ENCODE measurements at places on chromosomes 2 and 18.
A peak's percentile ranks its signal among the peaks of the same experiment; 100 is the strongest.

DNA sequence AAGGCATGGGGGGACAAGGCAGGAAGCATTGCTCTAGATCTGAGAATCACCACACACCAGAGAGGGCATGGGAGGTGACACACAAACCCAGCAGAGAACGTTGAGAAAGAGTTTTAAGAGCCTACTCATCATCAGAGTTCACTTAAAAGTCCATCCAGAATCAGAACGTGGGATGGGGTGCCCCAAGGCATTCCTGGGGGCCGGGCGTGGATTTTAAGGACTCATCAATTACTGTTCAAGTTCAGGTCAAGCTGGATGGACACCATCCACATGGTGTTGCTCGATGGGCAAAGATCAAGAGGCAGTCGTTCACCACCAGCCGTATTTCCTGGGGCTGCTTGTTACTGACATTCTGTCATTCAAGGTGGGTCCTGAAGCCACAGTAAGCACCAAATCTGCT lies 34.9 kb downstream of the BCL11A start:
- no peak for DNase-seq

GRCh38 chr2:71070294-71071093 lies 2.0 kb downstream of the NAGK start:
- DNase-seq, result no peak

- DNase-seq, result no peak
These were observed 122.9 kb upstream of the SOX11 start for GRCh38 chr2:5569256-5569655.

GRCh38 chr2:228627510-228627909 lies 446.0 kb upstream of the SPHKAP start:
- DNase-seq, result no peak

GRCh38 chr2:100840519-100840918 lies 20.6 kb downstream of the NPAS2 start:
- DNase-seq, result no peak

DNA sequence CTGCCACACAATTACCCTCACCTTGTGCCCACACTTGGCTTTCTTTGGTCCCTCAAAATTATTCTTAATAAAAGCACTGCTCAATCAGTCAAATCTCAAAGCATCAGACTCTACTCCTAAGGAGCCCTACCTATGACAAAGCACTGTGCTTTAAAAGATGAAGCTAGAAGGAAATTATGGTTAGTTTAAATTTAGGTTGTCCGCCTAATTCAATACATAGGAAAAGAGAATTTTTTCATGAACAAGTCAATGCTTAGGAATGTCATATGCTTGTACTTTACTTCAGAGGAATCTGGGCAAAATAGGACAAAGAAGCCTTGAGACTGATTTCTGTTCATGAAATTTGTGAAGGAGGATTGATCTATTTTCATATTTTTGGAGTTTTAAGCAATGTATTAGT lies 726.4 kb upstream of the CDH2 start:
- no peak for DNase-seq

DNA sequence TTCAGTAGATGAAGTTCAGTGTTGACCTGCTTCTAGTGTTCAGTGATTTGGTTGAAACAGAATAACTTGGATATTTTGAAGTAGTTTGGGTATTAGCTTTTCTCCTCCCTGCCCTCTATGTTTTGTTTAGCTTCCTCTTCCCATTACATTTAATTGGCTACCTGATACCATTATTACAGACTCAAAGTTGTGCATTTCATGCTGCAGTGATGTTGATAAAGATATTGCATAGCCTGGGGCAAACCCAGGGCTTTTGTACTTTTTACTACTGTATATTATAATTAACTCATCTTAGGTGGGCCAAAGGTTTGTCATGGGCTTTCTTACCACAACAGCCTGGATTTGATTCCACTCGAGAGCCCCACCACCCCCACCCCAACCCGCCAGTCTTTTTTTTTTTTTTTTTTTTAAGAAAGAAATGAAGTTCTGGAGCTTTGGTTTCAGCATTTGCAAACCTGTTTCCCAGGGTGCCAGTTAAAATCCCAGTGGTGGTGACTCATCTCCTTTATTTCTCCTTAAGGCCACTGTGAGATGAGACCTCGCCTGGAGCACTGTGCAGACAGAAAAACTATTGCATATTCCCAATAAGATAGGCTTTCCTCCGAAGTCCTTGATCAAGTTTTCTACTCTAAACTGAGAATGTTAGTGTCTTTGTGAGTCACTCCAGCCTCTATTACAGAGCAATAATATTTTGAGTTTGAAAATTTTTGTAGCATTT lies 393.7 kb upstream of the FANCL start:
- no peak for DNase-seq

DNA sequence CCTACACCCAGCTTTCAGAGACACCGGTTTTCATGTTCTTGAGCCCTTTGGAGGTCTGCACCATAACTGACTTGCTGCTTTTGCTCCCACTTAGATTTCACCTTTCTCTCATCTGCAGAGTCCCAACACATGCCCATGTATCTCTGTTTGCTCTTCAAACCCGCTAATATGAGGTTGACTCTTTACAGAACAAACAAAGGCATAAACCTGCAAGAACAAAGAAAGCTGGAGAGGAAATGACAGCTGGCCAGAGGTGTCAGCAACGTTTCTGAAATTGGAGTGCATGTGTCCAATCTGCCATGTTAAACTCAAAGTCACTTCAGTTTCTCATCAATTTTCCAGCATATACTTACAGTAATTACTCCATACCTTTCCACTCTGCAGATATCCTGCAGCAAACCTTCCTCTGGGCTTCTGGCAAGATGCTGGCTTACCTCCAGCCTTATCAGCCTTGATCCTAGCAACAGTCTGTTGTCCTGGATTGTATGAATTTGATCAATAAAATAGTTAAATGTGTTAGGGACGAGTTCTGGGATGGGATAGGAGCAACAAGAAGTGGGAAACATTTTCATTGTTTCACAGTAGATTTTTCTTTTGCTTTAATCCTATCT lies 157.4 kb downstream of the FHOD3 start:
- DNase-seq, result no peak

DNA sequence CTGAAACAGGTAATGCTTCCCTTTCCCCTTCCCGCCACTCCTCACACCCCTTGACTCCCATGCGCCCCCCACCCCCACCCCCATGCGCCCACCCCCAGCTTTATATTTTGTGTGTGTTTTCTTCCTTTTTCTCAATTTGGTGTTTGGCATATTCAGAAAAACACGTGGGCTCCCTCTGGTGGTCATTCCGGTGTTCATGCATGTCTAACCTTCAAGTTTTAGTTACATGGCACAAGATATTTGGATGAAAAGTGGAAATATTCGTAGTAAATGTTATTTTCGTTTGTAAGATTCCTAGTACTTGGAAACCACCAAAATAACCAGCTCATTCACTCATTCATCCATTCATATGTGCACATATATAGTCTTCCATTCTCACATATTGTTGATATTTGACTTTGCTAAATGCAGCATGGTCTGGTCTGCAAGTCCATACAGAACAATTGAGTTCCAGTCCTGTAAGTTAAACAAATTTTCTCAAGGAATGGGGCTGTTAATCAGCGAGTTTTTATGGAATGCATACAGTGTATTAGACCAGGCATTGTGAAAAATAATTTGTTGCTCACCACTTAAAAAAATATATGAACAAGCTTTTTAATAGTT lies 143.6 kb upstream of the MAP3K20 start:
- DNase-seq, result peak; percentile 51

GRCh38 chr2:14635391-14635871 lies 2.9 kb downstream of the LRATD1 start:
- DNase-seq, result no peak

- no peak for DNase-seq
These were observed 696.3 kb downstream of the BCL11A start for GRCh38 chr2:59857109-59857508.

- no peak for DNase-seq
These were observed 128.8 kb upstream of the MSH6 start for GRCh38 chr2:47653902-47654789.

DNA sequence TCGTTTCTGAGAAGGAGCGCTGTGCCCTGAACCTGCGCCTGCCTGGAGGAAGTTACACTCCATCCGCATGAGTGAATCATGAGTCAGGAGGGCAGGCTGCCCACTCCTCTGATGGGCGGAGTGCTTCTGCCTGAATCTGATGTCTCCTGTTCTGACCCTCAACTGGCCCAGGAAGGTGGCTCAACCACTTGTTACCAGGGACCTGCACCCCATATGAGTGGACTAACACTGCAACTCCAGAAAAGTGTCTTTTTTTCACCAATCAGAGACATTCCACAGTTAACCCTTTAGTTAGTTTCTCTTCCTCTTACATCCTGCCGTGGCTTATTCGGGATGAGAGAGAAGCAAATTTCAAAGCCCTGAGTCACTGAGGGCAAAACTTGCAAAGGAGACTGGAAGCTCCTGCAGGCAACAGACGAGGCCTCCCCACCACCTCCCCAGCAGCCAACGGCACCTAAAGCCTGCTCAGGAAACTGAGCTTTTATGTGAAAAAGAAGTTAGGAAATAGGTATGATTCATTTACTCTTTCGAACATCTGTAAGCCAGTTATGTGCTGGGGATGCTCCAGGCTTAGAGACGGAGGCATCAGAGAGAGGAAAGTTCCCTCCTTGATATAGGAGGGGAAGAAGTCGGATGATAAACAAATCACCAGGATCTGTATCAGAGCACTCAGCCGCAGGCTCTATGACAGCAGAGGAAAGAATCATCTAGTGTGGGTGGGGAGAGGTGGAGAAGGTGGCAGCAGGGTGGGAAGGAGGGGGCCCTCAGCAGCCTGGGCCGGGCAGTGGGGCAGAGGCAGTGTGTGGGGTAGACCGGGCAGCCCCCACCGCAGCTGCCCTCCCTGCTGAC lies 30.9 kb downstream of the MBP start:
- DNase-seq, result peak; percentile 48

DNA sequence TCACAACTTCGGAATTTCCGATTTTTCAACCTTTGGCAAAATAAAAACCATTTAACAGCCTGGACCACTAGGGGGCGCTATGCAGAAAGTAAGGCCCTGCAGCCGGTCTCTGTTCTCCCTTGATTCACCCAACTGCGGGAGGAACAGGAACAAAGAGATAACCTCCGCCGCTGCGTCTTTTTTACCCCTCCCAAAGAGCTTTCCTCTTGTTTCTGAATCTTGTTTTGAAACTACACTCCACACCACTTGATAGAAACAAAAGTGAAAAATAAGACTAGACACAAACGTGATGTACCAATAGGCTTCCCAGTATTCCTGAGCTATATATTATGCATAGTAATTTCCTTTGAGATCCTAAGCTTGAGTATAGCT lies 231.2 kb downstream of the MYO3B start:
- peak; percentile 57 for DNase-seq

DNA sequence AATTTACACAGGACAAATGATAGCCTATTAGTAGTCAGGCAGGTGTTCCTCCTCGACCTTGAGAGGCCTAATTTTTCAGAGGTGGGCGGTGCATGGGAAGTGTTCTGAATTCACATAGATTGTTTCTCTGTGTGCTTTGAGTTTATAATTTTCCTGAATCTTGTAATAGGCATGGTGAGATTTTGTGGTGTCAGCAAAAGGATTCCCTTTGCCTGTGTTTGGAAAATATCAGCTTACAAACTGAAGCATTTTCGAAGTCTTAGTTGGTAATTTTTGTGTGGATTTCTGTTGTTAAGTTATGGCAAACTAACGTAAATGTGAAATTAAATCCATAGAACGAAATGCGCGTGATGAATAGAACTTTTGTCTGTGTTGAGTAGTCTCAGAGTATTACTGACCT lies 194.0 kb upstream of the RBMS1 start:
- no peak for DNase-seq

- no peak for DNase-seq
These were observed 294.4 kb upstream of the CHAC2 start for GRCh38 chr2:53473236-53473635.

- no peak for DNase-seq
These were observed 708.5 kb upstream of the SLC8A1 start for GRCh38 chr2:41160439-41160838.

- DNase-seq, result no peak
These were observed 83.9 kb downstream of the RTP5 start for GRCh38 chr2:241953324-241953928.

DNA sequence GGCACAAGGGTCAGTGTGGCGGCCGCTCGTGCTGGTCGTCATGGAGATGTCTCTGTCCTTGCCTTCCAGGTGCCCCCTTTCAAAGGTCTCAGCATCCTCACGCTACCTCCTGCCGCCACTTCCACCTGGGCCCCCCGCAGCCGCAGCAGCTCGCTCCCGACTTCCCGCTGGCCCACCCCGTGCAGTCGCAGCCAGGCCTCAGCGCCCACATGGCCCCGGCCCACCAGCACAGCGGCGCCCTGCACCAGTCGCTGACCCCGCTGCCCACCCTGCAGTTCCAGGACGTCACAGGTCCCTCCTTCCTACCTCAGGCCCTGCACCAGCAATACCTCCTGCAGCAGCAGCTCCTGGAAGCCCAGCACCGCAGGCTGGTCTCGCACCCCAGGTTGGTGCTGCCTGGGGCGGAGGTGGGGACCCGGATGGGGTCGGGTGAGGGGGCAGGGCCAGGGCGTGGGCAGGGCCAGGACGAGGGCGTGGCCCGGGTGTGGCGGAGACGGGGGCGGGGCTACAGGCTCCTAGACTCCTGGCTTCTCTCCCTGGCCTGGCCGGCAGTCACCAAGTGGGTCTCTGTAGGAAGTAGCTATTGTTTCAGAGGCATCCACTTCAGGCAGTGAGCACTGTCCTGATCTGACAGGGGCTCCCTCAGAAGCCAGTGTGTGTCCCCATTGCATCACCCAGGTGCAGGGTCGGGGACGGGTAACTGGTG lies 223.7 kb downstream of the LOXHD1 start:
- no peak for DNase-seq

DNA sequence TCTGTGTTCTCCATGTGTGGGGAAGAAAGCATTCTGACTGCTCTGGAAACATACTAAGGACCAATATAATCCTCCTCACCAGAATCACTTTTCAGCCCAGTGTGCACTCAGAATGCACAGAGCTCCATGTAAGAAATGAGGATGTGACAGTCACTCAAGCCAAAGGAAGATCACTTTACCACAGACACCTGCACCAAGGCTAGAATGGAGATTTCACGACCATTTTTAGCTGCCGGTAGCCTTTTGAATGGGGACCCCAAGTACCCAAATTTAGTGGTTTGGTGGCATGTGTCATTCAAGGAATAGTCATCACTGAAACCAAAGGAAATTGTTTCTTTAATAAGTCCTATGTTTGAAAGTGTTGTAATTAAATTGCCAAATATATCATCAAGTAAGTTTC lies 613.2 kb upstream of the ACVR2A start:
- DNase-seq, result no peak

GRCh38 chr2:196234672-196235071 lies 63.3 kb upstream of the STK17B start:
- peak; percentile 39 for DNase-seq

All from stimulated activated CD4-positive, alpha-beta T cell treated with anti-CD3 and anti-CD28 coated beads, Interleukin-1b, Interleukin-23, amount 100 ng/mL, for 4 hours (primary cell).